ENCODE measurements at places on chromosomes 5 and 9.

GRCh38 chr5:125343015-125343414, 596.6 kb upstream of the ZNF608 start:
- DNase-seq: no peak

DNA sequence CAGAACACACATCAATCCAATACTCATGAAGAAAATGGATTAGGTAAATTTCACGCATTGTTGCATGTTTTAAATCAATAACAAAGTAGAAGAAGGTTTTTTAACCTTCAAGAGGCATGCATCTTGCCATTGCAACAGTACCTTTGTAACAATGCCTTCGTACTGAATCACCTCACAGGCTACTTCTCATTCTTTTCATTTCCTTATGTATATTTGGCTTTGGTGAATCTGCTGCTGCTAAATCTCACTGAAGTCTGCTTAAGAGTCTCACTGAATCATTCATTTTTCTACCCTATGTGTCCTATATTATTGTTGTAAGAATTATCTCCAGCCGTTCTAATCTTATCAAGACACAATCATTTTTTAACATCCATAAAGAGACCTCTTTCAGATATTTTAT, 152.5 kb downstream of the CDH10 start:
- DNase-seq: no peak

GRCh38 chr9:13688223-13688989, 408.9 kb upstream of the MPDZ start:
- DNase-seq: no peak

- DNase-seq: no peak
Measured at GRCh38 chr5:82798676-82799075, 278.5 kb downstream of the TMEM167A start.

- DNase-seq: no peak
Measured at GRCh38 chr5:126707080-126707479, 69.9 kb upstream of the LMNB1 start.

GRCh38 chr5:74394916-74395880, 245.3 kb downstream of the ENC1 start:
- DNase-seq: no peak

- no peak for DNase-seq
Measured at GRCh38 chr9:110799396-110799795, 130.8 kb downstream of the MUSK start.

GRCh38 chr5:33118761-33119415, 321.9 kb upstream of the TARS1 start:
- no peak for DNase-seq

- DNase-seq: no peak
Measured at GRCh38 chr5:115396688-115397087, 100.2 kb upstream of the CCDC112 start.
